Activated CD8-positive, alpha-beta memory T cell treated with anti-CD3 and anti-CD28 coated beads for 4 hours (primary cell): ENCODE measurements at places on chromosomes 3 and 15.

- no peak for DNase-seq
Observed at GRCh38 chr3:120688121-120688520, 6.1 kb upstream of the HGD start.

GRCh38 chr3:190718671-190719070 is 143.8 kb downstream of the GMNC start:
- DNase-seq, result no peak

DNA sequence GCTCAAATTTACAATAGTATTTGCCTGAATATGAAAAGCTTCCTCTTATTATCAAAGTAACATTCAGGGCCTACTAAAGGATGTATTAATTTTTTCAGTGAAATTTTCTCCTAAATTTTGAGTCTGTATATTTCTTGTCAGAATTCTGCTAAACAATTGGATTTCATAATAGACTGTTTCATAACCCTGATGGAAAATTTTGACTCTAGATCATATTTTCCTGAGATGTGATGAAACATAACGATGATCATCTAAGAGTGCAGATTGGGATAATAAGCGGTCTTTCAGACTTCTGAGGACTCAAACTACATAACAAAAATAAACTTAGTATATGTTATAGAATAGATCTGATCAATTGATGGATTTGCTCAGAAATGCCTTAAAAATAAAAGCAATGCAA is 574.5 kb upstream of the TBL1XR1 start:
- DNase-seq, result no peak

DNA sequence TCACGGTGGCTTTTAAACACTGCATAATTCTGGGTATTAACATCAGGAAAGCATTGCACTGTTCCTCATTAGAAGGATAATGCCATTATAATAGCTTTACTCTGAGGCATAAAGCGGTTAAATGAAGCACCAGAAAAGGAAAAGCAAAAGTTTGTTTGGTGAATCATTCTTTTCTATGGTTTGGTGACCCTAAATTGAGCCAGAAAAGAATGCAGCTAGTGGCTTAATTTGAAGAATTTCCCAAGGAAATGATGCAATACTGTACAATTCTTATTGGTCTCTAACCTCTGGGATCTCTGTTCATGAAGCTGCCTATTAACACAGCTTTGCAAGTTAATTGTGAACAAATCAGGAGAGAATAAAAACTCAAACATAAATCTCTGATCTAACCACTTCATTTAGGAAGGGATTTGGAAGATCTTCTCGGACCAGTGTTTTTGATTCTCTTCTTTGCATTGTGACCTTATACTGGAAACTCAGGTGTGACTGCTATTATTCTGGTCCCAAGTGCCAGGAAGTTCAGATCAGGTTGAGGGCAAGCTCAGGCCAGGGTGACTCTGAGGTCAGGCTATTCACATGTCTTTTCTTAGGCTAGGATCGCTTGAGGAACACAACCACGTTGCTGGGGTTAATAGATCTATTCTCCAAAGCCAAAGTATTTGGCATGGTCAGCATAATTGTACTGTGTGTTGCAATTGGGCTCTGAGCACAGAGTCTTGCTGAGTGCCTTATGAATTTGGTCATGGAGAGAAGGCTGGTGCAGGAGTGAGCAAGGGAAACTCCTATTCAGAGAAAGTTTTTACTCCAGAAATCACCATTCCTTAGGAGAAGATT is 11.3 kb upstream of the DLG1 start:
- DNase-seq, result no peak

DNA sequence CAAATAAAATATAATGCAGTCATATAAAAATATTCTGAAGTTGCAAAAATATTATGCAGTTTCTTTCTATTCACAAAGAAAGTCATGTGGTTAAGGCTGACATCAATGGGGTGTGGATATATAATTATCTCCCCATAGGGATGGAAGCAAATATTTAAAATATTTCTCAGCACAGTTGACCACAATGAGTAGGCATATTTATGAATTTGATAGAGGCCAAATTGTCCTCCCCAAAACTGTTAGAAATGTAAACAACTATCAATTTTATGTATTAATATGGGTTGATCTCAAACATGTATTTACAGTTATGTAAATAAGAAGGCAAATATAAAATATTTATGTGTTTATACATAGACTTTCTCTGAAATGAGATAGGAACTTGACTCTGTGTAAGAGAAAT is 246.0 kb upstream of the CBLB start:
- no peak for DNase-seq

DNA sequence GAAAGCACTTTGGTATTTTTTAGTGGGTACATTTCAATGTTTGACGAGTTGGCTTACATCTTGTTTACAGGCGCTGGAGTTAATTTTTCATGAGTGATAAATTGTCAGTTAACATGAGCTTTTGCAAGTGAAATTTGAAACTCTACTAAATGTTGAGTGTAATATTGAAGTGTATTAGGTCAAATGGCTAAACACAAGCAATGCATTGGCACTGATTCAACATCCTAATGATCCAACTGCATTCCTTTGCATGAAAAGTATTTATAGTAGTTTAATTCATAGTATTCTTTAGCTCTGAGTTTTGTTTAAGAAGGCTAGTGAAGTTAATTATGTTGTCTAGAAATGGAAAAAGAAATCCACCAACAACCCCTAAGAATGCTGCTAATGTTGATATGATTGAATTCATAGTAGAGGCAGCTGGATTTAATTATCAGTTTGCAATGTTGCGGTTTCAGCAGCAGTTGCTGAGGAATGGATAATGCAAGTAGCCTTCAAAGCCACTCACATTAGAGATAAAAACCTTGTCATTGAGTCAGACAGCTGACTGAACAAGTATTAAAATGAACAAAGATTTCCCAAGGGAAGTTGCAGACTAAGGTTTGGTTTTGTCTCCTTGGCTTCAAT is 245.6 kb upstream of the GOLIM4 start:
- no peak for DNase-seq

GRCh38 chr3:65238652-65239051 is 550.9 kb upstream of the ADAMTS9 start:
- no peak for DNase-seq

GRCh38 chr3:33482111-33482521 is 41.9 kb upstream of the UBP1 start:
- DNase-seq, result no peak

- DNase-seq, result no peak
Observed at GRCh38 chr15:70853318-70853972, 512 bp downstream of the LARP6 start.

DNA sequence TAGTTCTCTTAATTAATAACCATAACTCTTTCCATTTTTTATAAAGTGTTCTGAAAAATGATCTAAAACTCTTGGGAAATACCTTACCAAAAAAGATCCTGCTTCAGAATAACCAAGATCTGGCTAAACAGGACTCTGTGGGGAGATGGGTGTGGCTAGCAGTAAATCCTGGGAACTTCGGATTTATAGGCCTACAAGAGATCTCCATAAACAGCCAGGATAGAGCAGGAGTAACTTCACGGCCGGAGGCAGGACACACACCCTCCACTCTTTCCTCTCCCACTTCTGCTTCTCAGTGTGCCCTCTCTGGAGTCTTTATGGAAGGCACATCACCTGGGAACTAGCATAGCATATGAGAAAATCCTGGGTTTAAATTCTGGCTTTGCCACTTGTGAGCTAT is 309.4 kb upstream of the SOX2 start:
- DNase-seq, result no peak

- no peak for DNase-seq
Observed at GRCh38 chr15:89591834-89592233, 16.6 kb downstream of the TICRR start.

GRCh38 chr3:50212502-50212901 is 7.4 kb downstream of the SLC38A3 start:
- DNase-seq, result no peak

DNA sequence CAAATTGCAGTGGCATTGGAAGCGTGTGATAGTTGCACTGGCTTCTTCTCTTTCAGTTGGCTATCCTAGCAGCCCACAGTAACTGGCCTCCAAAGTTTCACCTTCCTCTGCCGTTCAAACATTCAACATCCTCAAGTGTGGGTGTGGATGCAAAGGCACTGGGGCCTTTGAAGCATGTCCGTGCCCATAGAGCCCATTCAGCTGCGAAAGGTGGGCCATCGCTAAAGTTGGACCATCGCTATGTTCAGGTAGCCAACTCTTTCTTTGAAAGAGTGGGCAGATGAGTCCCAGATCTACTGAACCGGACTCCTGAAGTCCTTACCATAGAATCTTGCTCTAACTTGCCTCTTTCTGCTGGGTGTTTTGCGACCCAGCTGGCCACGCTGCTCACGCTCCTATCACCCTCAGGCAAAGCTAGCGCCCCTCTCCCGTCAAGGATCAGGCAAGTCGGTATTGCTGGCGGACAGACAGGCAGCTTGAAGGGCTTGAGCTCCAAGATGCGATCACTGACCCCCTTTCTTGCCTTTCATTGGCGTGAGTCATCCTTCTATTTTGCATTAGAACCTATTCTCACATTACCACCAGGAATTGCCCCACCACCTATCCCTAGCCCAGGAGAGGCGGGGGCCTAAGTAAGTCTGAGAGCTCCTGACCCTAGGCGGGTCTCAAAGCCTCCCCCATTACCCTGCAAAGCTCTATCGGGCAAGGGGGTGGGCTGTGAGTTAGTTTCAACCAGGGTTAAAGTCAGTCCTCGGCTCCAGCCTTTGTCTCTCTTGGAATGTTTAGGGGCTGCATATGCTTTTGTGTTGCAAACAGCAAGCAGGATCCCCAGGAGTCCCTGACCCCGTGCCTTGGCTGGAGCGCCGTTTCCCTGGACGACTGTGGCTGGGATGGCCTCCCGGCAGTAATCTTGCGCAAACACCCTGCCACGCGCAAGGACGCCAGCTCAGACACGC is 28.7 kb downstream of the ZIC4 start:
- DNase-seq, result no peak

- DNase-seq, result no peak
Observed at GRCh38 chr3:30167541-30168011, 438.8 kb upstream of the TGFBR2 start.

- DNase-seq, result no peak
Observed at GRCh38 chr15:33655488-33655887, 312.8 kb upstream of the CHRM5 start.

GRCh38 chr15:72939514-72940228 is 112.6 kb upstream of the NEO1 start:
- no peak for DNase-seq

DNA sequence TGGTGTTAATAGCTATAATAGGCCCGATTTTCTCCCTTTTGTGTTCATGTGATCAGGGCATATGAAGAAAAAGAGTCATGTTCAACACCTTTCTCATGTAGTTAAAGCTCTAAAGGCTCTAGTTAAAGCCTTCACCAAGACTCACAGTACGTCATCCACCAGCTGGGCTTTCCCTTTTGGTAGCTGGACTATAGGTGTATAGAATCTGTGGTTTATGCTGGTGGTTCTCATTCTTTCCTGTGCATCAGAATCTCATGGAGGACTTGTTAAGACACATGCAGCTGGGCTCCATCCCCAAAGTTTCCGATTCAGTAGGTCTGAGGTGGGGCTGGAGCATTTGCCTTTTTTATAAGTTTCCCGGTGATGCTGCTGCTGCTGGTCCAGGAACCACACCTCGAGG is 31.0 kb downstream of the CFAP91 start:
- no peak for DNase-seq

GRCh38 chr3:172786036-172786435 is 35.5 kb downstream of the ECT2 start:
- no peak for DNase-seq

GRCh38 chr3:96430079-96430478 is 384.3 kb upstream of the EPHA6 start:
- no peak for DNase-seq

GRCh38 chr3:121894301-121894990 is at the start of gene SLC15A2:
Gene SLC15A2, plus strand, starts transcription at chr3:121894401. Its CDS starts 76 bp downstream, at chr3:121894477.
- no peak for DNase-seq

DNA sequence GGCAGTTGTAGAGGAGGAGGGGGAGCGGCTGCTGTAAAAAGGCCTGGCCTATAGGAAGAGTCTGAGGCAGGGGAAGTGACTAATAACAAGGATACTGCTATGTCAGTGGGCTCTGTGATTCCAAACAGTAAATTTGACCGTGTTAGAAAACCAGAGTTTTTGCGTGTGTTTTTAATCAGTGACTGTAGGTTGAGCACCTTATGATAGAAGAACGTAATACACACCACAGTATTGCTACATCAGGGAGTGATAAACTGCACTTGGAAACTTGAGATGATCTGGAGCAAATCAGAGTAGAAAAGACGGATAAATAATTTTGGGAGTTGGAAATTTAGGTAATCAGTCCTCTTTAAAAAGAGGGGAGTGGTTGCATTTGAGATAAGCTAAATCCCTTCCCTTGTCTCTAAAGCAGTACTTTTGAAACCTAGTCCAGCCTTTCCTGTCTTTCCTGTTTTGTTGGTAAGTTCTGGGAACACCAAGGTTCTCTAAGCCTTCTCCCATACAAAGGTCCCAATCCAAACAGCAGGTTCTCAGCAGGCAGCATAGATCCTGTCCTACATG is 130.5 kb upstream of the NR2E3 start:
- no peak for DNase-seq

DNA sequence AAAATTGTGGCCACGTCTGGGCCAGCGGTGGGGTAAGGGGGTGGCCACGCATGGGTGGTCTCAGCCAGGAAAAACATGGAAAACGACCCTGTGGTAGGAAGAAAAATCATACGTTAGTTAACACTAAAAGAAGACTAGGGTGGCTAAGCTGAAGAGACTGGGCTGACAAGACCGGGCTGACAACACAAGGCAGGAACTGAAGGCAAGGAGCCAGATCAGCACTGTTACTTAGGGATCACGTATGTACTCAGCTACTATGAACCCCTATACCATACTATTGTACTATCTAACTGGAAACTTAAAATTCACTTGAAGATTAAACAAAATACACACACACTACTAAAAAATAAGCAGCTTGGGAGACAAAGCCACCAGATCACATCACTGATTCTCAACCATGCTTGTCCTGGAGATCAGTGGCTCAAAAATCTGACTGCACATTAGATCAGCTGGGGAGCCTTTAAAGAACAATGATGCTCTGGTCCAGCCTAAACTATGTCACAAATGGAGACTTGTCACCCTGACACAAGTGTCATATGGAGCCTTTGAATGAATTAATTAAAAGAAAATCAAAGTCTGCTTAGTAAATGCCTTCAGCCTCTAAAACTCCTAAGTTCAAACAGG is 442.2 kb downstream of the SHQ1 start:
- DNase-seq, result no peak

DNA sequence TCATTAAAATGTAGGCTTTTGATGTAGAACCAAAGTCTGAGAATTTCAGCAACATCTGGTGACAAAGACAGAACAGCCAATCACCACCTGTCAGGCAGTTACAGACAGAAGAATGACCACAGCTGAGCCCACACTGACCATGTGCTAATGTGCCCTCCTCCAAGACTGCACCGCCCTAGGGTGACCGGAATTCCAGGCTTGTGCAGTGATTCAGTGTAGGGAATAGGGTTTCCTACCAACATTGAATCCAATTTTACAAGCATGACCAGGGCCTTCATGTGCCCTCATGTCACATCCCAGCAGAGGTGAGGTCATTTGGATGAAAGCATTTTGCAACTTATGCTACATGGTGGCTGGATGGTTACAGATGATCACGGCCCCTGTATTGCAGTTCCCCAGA is 412.5 kb downstream of the SOX2 start:
- no peak for DNase-seq

GRCh38 chr3:117016378-117016777 is 306.8 kb downstream of the TUSC7 start:
- no peak for DNase-seq

- DNase-seq, result no peak
Observed at GRCh38 chr15:89852342-89852995, 37.8 kb upstream of the ANPEP start.

GRCh38 chr3:27487383-27487782 is 3.2 kb upstream of the SLC4A7 start:
- DNase-seq, result no peak

- no peak for DNase-seq
Observed at GRCh38 chr3:182739619-182740018, 53.7 kb upstream of the ATP11B start.
